ENCODE measurements at places on chromosomes 16 and 17.

- no peak for DNase-seq
Observed at GRCh38 chr17:41678907-41679739, 9.6 kb upstream of the EIF1 start.

- DNase-seq, result peak; percentile 55
Observed at GRCh38 chr17:7262935-7263800, 890 bp upstream of the CLDN7 start.

DNA sequence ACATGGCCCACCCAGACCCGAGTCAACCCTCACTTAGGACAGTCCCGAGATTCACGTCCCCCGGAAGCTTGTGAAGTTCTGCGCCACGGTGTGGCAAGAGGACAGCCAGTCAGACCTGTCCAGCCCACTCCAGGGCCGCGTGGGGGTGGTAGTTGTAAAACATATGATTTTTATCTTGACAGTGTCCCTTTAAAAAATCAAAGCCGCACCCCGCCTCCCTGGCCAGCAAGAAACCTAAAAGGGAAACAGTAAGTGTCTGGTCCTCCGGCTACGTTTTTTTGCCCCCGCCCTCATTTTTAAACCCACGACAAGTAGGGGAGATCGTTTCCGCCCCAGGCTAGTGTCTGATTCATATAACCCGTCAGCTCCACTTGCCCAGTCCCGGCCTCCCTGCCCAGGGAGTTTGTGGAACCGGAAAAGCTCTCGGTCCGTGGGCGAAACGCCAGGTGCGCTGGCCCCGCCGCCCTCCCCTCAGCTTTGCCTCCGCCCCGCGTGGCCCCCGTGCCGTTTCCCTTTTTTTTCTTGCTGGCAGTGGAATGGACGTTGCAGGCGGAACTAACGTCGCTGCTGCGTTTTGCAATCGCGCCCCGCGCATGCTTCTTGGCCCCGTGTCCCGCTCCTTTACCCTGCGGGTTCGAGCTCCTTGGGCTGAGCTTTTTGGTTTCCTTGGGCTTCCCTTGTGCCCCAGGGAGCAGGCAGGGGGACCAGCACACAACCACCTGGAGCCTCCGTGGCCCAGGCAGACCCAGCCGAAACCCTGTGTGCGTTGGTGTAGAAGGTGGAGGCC is 13.3 kb upstream of the NUDT16L1 start:
- DNase-seq, result no peak

DNA sequence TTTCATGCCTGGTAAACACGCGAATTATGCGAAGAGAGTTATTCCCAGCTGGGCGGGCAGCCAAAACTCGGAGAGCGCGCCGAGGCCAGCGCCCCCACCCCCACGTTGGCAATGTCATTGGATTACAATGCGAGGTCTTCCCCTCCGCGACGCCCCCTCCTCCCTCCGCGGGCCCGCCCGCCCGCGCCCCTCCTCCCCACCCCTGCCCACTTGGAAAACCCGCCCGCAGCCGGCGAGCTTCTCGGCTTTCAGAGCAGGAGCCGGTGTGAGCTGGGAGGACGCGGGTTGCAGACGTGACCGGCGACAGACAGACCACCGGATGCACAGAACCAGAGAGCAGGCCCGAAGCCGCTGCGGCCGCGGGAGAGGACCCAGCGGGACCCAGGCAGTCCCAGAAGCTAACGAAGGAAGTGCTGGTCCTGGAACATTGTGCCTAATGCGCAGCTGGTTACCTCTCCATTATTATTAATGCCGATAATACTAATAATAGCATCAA is 4.0 kb downstream of the NOG start:
- peak; percentile 81 for DNase-seq

DNA sequence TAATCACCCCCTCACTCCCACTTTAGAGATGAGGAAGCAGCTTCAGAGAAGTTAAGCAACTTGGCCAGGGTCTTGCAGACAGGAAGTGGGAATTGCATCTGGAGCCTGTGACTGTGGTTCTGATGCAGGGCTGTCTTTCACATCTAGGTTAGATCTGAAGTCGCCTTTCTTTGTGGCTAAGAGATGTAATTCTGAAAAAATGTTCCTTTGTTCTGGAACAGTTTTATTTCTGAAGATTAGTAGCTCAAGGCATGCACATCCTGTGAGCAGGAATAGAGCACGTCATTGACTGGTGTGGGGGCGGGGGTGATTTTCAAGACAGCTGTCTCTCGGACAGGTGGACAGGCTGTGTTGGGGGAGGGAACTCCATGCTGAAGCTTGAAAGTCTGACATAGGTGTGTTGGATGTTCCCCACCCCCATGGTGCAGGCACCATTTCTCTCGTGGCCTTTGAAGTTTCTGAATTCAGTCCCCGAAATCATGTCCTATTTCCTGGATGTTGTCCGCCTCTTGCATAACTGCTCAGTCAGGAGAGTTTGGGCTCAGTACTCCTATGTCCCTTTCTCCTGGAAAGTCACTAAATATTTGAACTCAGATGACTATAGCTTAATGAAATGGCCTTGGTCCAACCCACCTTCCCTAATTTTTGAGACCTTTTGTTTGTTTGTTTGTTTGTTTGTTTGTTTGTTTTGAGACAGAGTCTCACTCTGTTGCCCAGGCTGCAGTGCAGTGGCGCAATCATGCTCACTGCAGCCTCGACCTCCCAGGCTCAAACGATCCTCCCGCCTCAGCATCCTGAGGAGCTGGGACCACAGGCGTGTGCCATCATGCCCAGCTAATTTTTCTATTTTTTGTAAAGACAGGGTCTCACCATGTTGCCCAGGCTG is 21.0 kb upstream of the HERPUD1 start:
- no peak for DNase-seq

DNA sequence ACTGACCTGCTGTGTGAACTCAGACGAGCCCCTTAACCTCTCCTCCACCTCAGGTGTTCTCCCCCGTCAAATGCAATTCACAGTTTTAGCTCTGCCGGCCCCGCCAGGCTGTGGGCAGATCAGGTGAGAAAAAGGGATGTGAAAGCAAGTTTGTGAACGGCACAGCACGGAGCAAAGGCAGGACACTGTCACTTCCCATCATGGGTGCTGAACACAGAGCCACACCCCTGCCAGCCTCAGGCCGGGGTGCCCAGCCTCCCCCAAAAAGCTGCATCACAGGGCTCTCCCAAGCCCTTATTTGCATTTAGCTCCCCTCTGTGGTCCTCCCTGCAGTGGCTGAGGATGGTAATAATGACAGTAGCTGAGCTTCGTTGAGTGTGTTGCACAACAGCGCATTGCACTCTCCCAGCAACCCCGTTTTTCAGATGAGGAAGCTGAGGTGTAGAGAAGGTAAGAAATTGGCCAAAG is 88.8 kb upstream of the TNRC6C start:
- no peak for DNase-seq

DNA sequence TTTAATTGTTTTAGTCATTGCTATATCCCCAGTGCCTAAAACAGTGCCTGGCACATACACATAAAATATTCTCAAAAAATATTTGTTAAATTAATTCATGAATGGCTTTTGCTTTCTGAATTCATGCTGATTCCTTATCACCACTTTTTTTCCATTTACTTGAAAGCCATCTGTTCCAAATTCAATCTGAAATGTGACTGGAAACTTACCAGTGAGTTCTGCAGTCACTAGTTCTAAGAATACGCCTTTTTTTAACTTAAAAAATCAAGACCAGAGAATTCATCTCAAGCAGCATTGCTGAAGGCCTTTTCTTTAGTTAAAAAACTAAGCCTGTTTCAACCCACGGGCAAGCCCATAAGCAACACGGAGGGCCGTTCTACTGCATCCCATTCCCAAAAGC is 114.0 kb upstream of the ERCC4 start:
- DNase-seq, result no peak

- DNase-seq, result peak; percentile 40
Observed at GRCh38 chr16:70695331-70696070, 9.6 kb upstream of the MTSS2 start.

DNA sequence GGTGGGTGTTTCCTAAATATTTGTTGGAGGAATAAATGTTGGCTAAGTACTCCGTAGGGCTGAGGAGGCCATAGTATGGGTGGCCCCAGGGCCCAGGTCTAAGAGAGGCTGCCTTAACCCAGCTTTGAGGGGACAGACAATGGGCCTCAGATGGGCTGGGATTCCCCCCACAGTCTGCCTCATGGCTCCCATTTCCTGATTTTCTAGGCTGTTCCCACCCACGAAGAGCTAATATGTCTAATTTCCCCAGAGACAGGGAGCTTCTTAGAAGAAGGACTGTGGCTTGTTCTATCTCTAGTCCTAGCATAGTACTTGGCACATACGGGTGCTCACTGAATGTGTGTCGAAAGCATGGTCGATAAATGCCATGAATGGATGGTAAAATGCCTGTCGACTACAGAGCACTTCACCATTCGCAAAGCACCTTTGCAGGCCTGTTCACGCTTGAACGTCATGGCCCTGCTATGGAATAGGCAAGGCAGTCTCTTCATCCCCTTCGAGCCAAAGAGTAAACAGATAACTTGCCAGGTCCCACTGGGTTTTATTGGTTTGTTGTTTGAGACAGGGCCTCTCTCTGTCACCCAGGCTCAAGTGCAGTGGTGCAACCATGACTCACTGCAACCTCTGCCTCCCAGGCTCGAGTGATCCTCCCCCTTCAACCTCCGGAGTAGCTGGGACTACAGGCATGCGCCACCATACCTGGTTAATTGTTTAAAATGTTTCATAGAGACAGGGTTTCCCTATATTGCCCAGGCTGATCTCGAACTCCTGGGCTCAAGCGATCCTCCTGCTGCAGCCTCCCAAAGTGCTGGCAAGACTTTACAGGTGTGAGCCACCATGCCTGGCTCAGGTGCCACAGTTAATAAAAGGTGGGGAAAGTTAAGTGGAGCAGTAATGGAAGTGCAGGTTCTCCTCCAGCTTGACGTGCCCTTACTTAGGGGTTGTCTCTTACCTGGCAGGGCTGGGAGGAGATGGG is 9.7 kb downstream of the CHAD start:
- no peak for DNase-seq

- peak; percentile 41 for DNase-seq
Observed at GRCh38 chr17:37110746-37111145, 162.0 kb downstream of the AATF start.

DNA sequence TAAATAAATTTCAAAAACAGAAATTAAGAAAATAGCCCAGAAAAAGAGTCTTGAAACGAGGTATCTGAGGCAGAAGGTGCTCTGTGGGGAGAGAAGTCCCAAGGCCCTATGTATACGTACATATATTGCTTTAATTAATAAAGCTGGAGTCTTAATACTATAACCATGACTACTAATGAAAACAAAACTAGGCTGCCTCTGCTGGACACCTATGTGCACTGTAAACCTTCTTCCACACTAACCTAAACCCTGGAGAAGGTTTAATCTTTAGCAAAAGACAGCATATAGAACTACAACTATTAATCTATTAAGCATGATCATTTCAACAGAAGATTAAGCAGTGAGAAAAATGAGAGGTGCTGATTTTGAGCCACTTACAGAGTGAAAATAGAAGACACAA is 153.9 kb upstream of the C17orf78 start:
- no peak for DNase-seq

- no peak for DNase-seq
Observed at GRCh38 chr16:66354034-66354909, 12.2 kb upstream of the CDH5 start.

DNA sequence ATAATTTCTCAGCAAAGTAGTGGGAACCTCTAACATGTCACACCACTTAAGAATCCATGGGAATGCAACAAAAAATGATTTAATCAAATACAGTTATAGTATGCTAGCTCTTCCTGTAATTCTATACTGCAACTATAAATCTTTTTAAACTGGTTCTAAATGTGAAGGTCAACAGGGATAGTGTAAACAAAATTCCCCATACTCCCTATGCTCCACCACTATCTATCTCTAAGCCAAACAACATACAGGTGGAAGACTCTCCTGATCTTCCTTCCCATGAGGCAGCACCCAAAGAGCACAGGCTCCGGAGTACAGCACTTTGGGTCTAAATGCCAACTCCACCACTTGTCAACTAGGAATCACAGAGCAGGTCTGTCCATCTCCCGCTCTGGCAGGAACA is 4.4 kb downstream of the XPO6 start:
- no peak for DNase-seq

GRCh38 chr17:79969906-79970305 is 65.8 kb downstream of the TBC1D16 start:
- no peak for DNase-seq

DNA sequence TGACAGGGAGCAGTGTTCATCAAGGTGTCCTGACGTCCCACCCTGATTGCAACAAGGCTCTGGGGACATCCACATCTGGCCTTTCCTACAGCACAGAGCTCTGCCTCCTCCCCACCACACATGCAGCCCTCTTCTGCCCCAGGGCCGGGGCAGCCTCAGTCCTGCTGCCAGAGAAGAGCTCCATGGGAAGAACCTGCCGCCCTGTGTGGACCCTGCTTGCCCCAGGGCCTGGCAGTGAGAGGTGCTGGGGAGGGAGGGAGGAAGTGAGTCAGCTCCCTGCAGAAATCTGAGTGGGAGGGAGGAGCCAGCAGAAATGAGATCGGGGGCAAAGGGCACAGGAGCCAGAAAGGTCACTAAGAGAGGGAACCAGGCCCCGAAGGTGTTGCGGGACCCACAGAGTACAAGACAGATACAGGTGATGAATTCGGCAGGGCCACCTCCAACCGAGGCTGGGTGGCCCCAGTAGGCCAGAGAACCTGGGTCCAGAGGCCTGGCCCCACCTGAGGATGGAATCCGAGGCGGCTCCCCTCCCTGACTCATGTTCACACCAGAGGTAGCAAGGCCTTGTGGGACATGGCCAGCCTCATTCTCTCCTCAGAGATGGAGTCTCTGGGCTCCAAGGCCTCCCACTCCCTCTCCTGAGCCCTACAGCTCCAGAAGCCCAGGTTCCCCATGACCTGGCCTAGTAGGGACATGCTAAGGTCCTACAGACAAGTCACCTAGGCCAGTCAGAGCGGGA is 24.8 kb downstream of the MYO18A start:
- DNase-seq, result no peak

- no peak for DNase-seq
Observed at GRCh38 chr17:50177476-50177875, 11.7 kb downstream of the SGCA start.

DNA sequence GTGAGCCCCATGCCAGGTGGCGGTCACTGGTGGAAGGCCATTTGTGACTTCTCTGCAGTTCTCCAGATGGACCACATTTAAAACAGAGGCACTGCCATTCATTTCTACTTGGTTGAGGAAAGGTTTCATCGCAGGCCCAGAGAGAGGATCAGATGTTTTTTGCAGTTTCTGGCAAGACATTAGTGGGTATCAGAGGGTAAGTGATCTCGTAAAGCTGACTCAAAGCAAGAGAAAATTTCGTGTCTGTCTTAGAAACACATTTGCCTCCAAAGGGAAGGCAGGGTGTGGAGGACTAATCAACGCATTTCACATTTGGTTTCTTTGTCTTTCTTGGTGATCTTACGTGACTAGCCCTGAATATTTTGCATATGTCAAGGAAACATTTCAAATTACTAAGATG is 81.8 kb downstream of the PRKCB start:
- no peak for DNase-seq

GRCh38 chr16:74216319-74216718 is 80.3 kb upstream of the PSMD7 start:
- no peak for DNase-seq

- DNase-seq, result peak; percentile 81
Observed at GRCh38 chr17:4947411-4948165, 742 bp downstream of the PFN1 start.
